Stimulated activated CD4-positive, alpha-beta T cell treated with anti-CD3 and anti-CD28 coated beads, TNF-alpha, amount 100 ng/mL, for 1 hour (primary cell): ENCODE measurements at places on chromosomes 4 and X.

- no peak for DNase-seq
Observed at GRCh38 chr4:138438608-138439007, 196.5 kb upstream of the SLC7A11 start.

DNA sequence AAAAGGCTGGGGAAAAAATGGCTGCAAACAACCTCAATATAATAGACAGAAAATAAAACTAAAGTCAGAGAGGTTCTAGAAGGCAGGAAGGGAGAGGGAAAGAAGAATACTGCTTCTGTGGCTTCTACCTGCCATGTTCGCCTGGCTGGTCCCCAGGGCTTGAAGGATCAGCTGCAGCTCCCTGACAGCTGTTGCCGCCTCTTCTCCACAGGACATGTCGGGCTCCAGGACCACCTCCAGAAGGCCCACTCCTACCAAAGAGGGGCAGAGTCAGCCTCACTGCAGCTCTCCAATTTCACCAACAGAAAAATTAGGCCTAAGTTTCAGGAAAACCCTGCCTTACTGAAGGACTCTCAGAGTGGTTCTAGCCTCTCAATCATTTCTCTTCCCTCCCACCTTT is 44.9 kb downstream of the GATB start:
- no peak for DNase-seq

DNA sequence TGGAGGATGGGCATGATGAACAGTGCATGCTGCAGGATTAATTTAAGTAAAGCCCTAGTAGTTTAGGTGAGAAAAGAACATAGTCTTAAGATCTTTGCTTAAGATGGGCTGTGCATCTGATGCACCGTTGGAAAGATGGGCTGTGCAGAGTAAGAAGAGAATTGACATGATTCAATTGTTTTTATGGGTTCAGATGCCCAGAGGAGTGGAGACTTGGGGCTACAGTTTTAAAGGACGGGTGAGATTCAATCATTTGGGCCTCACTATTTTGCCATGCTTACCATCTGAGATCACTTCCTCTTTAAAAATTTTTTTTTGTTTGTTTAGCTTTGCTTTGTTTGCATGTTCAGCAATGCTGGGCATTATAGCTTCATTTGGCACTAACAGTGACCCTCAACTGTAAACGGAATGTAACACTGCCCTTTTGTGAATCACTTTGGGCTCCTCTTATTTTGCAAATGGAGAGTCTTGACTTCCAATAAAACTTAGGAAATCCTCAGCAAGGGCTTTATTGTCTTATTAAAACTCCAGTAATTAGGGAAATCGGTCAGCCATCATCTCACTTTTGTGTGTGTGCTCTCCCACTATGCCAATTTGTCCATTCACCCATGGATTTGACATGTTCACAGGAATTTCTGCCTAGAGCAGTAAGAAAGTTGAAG is 216.1 kb upstream of the TLL1 start:
- DNase-seq, result no peak

DNA sequence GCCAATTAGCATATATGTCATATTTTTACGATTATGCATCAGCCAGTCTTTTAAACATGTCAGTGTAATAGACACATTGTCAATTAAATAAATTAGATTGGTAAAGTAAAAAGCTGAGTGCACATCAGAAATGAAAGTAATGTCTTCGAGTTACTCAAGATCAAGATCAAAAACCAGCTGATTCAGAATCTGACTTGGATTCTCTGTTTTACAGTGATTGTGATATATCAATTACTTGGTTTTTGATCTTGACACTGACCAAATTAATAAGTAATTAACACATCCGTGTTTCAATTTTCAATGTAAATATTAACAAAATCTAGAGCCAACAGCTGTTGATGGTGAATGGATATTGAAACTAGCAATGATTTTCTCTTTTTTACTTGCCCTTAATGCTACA is 311.6 kb downstream of the PDGFC start:
- DNase-seq, result no peak

DNA sequence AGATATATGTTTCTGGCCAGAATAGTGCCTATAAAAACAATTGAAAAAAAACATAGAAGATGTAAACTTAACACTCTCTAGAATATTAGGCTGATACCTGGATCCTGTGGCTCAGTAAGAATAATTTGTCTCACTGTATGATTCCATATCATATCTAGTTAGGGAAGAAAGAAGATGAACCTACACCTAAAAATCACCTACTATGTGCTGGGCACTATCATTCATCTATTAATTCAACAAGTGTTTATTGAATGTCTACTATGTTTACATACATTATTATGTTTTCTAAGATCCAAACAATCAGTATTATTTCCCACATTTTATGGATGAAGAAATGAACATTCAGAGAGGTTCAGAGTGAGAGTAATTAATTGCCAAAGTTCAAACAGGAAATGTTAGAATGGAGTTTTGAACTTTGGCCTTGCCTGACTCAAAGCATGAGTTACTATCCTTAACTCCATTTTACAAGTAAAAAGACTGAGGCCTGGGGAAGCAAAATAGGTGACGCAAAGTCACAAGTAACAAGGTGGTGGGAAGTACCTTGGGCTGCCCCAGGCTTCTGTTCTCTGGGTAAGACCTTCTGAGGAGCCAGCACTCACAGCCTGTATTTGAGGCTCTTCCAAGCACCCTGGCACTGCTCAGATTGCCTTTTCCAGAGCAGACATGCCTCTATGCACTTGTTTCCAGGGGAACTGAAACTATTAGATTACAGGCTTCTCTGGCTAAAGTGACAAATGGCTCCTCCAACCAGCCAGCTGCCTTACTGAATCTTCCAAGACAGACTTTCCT is 111.1 kb upstream of the ACSL4 start:
- DNase-seq, result no peak

GRCh38 chr4:113288696-113289095 is 239.2 kb downstream of the ANK2 start:
- DNase-seq, result no peak

- DNase-seq, result no peak
Observed at GRCh38 chrX:63658920-63659319, 126.1 kb downstream of the ARHGEF9 start.

DNA sequence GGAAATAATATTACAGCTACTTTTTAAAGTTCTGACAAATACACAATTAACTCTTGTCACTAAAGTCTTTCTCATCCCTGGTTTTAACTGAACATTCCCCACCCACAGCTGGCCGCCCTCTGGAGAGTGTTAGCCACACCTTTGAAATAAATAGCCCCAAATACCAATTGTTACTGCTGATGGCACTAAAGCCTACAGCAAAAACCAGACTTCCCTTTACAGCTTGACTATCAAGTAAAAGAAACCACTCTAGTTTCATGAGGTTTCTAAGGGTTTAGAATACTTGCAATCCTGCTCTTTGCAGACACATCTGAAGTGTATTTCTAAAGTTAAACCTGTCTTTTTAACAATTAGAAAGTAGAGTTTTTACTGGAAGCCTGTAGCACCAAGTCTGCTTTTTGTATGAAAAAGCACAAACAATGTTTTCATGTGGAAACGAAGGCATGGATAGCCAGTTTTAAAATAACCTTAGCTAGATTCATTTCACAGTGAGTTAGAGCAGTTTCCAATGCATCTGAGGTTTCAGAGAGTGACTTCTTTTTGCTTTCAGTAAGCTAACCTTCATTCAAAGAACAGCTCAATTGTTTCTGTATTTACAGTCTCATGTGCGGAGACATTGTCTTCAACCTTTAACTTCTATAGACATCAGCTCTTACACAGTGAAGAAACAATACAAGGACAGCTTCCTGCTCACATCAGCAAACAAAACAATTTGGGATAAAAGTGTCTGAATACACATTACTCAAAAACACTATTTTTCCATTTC is 164.8 kb upstream of the VEGFC start:
- no peak for DNase-seq

- no peak for DNase-seq
Observed at GRCh38 chr4:38068107-38068506, 107.9 kb downstream of the PTTG2 start.

- no peak for DNase-seq
Observed at GRCh38 chr4:36767596-36767995, 476.9 kb upstream of the NWD2 start.

- DNase-seq, result no peak
Observed at GRCh38 chr4:89009761-89010369, 47.1 kb downstream of the FAM13A start.

- DNase-seq, result no peak
Observed at GRCh38 chr4:42345962-42346544, 51.2 kb upstream of the SHISA3 start.

- DNase-seq, result no peak
Observed at GRCh38 chrX:68234171-68234910, 199.0 kb downstream of the OPHN1 start.

GRCh38 chr4:1342003-1342402 is 5.0 kb upstream of the UVSSA start:
- no peak for DNase-seq

- no peak for DNase-seq
Observed at GRCh38 chr4:40686081-40686913, 56.6 kb upstream of the RBM47 start.

DNA sequence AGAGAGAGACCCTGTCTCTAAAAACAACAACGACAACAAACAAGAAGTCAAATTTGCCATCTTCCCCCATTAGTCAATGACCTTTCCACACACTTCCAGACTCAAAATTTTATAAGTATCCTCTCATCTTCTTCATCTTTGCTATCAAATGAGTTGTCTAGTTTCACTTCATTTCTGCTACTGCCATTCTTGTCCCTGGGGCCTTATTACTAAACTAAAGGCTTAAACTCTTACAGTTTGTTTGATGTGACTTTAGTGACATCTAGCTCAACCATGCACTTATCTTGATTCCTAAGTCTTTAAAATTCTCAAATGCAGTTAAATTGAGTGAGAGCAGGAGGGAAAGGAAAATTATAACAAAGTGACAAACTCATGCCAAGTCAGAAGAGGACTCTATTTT is 271.8 kb upstream of the GK2 start:
- no peak for DNase-seq

DNA sequence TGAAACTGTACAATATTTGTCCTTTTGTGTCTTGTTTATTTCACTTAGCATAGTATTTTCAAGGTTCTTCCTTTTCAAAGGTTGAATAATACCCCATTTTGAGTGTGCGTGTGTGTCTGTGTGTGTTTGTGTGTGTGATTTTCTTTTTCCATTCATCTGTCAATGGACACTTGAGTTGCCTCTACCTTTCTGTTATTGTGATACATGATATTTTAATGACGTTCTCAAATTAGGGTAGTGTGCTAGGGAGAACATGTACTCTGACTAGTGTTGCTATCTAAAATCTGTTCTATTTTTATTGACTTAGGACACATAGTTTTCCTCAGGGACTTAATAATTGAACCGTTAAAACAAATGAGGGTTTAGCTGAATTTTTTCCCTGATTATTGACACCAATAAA is 9.9 kb downstream of the MMRN1 start:
- no peak for DNase-seq

- DNase-seq, result peak; percentile 77
Observed at GRCh38 chrX:71068044-71068918, at the start of gene SNX12. SNX12 (minus strand) TSS chrX:71068334; CDS start chrX:71068306, 28 bp downstream.

- DNase-seq, result no peak
Observed at GRCh38 chrX:20056704-20057103, 60.0 kb downstream of the MAP7D2 start.

DNA sequence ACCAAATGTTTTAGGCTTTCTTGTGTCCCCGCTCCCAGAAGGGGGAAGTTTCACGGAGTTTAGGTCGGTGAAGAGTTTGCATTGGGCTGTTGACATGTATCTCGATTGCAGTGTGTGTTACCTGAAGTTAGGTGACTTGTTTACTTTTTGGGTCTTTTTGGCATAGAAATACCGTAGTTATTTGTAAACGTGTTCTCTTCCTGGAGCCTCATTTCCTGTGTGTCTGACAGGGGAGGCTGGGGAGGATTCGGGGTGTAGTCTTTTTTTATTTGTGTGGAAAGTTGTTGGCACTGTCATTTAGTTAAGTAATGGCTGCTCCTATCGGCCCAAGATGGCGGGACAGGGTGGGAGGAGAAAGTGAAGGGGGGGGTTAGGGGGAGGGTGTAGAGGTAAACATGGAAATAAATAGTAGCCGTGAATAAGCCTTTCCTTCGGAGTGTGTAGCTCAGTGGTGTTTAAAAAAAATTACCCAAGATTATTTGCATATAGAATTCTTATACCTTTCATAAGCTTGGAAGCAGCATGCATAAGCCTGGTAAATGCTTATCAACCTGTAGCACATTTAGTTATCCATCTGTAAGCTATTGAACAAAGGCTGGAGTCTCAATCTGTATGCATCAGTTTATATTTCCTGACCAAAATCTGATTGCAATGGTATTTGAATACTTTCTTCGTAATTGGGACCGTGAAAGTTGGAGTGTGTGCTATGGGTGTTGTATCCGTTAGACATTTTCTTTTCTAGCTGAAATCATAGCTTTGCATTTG is 1.6 kb downstream of the KDM6A start:
- DNase-seq, result peak; percentile 24

DNA sequence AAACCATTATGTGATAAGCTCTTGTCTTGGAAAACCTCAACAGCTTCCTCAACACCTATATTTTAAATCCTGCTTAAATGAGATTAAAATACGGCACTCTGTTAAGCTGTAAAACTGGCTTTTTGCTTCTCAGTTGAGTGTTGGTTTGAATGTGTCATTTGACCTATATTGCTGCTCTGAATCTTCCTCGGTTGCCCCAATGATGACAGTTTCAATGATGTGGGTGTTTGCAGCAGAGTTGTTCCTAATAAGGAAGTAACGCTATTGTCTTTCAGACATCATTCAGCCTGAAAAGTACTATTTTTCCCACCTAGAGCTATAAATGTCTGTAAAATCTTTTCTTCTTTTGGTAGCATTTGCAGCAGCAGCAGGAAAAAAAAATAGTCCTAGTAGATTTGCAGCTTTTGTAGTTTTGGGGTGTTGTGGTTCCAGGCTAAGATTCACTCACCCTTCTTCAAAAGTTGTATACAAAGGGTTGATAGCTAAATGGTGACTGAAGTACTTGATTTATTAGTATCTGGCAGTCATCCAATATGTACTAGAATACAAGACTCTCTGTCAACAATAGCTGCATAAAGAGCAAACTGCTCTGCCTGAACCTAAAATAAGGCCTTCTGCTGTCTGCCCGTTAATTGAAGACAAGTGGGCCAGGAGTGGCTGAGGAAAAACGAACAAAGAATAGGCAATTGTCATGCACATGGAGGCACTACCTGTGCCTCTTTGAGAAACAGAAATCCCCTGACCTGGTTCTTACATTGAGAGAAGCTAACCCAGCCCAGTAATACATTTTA is 333.1 kb downstream of the IL1RAPL1 start:
- DNase-seq, result no peak

GRCh38 chrX:112844250-112844649 is 3.6 kb upstream of the AMOT start:
- no peak for DNase-seq

GRCh38 chrX:47390780-47391179 is 20.4 kb downstream of the ZNF157 start:
- DNase-seq, result no peak

DNA sequence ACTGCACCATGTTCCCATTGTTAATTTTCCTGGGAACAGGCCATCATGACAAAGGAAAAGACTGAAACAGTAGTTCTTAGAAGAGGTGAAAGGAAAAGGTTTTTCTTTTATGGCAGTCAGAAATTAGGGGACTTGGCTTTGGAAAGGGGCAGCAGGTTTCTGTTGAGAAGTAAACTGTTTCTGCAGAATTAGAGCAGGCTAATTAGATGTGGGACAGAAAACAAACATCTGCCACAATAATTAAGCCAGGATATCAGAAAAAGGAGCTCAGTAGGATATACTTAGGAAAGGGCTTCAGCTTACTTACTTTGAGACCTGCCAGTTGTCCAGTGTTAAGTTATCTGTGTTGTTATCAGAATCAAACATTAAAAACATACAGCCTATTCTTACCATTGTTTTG is 36.7 kb upstream of the STPG2 start:
- DNase-seq, result no peak
